ENCODE measurements at places on chromosomes 2 and 18. TPM values are rescaled to one million over a fixed set of nuclear protein-coding genes. Genes with fewer than 3 reads are reported as not detected.

SLC8A1 gene
- polyA plus RNA-seq, result 0.42 TPM

IL1F10 gene
- polyA plus RNA-seq, result not detected

BABAM2 gene
- polyA plus RNA-seq, result 12.1 TPM

POTEF gene
- 0.36 TPM for polyA plus RNA-seq

MAIP1 gene
- polyA plus RNA-seq, result 20.3 TPM

DIS3L2 gene
- polyA plus RNA-seq, result 11.5 TPM

RAB6C gene
- 0.03 TPM for polyA plus RNA-seq

CFC1 gene
- polyA plus RNA-seq, result 0.14 TPM

DNPEP gene
- polyA plus RNA-seq, result 109 TPM
